CD4-positive, alpha-beta T cell treated with Interleukin-17A for 1 hour (primary cell): ENCODE measurements at places on chromosomes 12 and 14.

DNA sequence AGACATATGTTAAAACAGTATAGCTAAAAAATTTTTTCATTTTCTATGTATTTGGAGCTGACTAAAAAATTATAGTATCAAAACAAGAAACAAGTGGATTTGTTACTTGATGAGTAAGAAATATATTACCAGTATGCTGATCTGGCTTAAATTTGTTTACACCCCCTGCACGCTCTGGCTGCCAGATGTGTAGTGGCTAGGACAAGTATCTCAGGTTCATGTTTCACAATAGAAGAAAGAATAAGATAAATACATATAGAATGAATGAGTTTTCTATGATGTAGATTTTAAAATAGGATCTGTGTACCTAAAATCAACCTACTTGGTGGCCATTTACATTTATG is 13.1 kb downstream of the NAA30 start:
- DNase-seq: no peak

GRCh38 chr12:103013741-103014300 is 56.3 kb downstream of the ASCL1 start:
- no peak for DNase-seq

- no peak for DNase-seq
Measured at GRCh38 chr12:111653596-111653995, 32.2 kb downstream of the BRAP start.

GRCh38 chr14:97827746-97828145 is 1030.6 kb downstream of the VRK1 start:
- no peak for DNase-seq

DNA sequence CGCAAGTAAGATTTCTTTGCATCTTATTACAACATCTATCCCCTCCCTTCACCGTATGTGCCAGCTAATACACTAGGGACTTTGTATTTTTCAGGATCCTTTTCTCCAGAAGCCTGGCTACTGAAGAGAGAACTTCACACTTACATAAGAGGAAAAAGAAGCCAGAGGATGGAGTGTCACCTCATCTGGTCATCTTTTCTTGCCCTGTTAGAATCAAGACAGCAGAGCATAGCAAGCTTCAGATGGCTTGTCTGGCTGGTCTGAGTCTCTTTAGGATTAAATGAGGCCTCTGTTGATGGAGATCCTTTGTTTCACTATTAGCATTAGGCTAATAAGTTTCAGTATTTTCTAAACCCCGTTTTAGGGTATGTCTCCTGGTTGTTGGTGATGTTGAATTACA is 14.4 kb upstream of the AACS start:
- no peak for DNase-seq
